ENCODE measurements at places on chromosomes 12 and 14.

DNA sequence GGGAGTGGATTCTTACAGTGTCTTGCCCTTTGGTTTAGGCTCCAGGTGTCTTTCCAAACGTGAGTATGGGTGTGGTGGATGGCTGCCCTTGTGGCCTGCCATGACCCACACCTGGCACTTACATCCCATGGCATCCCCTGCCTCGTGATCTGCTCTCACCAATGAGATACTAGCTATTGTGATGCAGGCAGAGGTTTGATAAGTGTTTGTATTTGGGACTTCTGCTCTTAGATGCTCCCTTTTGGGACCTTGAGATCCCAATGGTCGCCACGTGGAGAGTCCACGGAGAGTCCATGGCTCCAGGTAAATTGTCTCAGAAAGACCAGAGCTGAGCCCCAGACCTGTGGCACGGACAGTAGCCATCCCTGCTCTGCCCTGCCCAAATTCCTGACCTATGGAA is 62.5 kb downstream of the MDM2 start:
- no peak for DNase-seq

DNA sequence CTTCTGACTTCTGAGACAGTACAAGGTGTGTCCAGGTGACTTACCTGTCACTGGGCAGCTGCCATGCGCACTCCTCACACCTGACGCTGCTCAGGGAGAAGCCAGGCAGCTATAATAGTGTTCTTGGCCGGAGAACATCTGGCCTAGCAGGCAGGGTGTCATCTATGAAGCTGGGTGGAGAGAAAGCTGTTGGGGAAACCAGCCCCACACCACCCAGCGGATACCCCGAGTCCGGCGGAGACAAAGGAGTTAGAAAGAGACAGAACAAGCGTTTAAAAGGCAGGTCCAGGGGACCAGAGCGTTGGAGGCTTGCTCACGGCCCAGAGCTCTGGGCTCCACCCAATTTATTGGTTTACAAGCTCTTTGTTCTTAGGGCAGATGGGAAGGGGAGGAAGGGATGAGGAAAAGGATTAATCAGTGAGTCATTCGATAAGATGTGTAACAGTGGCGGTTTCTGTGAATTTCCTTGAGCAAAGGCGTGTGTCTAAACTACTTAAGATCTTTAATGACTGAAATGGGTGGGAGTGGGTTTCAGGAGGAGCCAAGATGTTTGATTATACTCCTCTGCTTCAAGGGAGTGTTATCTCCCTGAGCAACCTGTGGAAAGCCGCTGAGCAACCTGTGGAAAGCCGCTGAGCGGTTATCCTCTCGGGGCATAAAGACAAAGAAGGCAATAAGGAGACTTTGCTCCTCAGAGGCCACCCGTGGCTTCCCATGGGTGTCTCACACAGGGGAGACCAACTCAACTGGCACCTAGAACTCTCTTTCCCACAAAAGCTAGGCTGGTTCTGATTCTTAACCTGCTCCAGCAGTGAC is at the start of gene GALNT8:
Gene GALNT8 (plus strand): TSS at position 580 of the 816 bp plus-strand sequence. CDS start 278 bp downstream, outside the sequence.
- no peak for DNase-seq

GRCh38 chr14:104956290-104956890 is 21.8 kb downstream of the AHNAK2 start:
- DNase-seq, result no peak

- no peak for DNase-seq
Measured at GRCh38 chr12:94550964-94551363, 91.3 kb upstream of the CEP83 start.

- DNase-seq, result no peak
Measured at GRCh38 chr14:24281636-24282035, 10.2 kb upstream of the RABGGTA start.

GRCh38 chr12:106736051-106736957 is 38.2 kb upstream of the RIC8B start:
- DNase-seq, result peak; percentile 65

DNA sequence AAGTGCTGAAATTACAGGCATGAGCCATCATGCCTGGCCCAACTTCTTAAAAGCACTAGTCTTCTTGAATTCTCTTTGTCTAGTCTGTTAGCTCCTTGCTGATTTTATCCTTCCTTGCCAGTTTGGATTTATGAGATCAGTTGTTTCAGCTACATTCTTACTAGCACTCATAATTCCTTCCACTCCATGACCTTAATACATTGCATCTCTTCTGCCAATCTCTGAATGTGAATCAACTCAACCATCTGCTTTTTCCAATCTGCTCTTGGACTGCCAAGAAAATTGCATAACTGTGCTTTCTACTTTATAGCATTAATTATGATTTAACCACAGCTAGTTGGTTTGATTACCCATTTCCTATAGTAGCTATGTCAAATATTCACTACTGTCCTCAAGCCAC is 14.9 kb upstream of the HEATR5A start:
- no peak for DNase-seq

DNA sequence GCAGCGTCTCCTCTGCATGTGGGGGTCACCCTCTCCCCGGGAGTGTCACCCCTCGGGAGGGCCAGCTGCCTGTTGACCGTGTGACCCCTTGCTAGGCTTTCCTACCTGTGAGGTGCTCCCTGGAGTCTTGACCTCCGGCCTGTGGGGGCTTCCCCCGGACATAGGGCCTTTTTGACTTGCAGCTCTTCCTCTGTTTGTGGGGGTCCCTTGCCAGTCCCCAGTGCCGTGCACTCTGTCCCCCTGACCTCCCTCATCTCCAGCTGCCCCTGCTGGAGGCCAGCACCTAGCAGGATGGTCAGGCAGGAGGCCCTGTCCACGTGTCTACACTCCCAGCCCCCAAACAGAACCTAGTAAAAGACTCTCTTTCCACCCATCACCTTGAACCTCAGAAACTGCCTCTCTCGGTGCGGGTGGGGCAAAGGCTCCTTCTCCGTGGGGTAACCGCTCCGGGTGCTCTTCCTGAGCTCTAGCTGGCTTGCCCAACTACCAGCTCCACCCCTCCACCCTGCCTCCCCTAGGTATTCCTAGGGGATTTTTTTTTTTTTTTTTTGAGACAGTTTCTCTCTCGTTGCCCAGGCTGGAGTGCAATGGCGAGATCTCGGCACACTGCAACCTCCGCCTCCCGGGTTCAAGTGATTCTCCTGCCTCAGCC is 810 bp downstream of the AACS start:
- DNase-seq, result no peak

GRCh38 chr14:68561531-68562007 is 231.3 kb downstream of the ZFP36L1 start:
- no peak for DNase-seq

DNA sequence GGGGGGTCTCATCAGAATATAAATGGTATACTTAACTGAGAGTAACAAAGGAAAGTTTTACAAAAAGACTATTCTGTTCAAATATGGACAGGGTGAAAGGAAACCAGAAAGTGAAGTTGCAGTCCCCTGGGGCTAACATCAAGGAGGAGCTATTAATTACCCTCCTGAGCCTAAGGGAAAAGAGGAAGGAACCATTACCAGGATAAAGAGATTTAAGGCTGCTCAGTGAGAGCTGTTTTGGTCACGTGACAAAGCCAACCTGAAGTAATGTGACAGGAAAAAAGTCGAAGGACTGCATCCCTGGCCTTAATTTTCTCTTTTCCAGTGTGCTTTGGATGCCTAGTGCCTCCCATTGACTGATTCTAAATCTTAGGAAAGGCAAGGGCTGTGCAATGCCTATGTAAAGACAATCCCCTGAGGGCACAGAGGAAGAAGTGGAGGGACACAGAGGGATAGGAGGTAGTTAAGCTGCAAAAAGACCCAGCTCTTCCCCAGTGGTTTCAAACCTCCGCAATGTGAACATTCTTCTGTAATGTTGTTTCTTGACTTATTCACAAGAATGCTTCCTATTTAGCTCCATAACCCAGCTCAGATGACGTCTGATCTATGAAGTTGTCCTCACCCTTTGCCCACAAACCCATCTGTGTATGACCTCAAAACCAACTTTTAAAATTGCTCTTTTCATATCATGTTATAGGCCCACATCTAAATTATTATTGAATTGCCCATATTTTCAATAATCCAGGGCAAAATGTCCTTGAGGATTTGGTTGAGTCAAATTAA is 187.7 kb upstream of the DCN start:
- DNase-seq, result peak; percentile 10

DNA sequence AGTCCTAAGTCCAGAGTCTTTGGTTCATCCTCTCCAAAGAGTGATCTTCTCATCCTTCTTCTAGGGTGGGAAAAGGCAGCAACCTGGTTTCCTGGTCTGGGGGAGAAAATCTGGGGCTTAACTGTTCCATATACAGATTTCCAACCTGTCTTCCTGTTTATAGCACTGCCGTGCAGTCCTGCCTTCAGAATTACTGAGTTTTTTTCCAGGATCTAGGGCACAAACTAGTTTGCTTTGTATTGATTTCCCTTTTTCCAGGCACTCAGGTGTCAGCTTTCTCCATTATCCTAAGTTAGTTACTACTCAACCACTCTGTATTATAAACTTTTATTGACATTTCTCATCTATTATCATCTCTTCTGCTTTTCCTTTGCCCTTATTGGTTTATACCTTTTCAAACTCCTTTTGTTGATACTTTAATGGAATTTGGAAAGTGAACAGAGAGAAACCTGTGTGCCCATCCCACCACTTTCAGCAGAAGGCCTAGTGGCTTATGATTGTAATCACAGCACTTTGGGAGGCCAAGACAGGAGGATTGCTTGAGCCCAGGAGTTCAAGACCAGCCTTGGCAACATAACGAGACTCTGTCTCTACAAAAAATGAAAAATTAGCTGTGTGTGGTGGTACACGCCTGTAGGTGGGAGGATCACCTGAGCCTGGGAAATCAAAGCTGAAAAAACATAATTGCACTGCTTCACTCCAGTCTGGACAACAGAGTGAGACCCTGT is 4.1 kb upstream of the LYZ start:
- no peak for DNase-seq

DNA sequence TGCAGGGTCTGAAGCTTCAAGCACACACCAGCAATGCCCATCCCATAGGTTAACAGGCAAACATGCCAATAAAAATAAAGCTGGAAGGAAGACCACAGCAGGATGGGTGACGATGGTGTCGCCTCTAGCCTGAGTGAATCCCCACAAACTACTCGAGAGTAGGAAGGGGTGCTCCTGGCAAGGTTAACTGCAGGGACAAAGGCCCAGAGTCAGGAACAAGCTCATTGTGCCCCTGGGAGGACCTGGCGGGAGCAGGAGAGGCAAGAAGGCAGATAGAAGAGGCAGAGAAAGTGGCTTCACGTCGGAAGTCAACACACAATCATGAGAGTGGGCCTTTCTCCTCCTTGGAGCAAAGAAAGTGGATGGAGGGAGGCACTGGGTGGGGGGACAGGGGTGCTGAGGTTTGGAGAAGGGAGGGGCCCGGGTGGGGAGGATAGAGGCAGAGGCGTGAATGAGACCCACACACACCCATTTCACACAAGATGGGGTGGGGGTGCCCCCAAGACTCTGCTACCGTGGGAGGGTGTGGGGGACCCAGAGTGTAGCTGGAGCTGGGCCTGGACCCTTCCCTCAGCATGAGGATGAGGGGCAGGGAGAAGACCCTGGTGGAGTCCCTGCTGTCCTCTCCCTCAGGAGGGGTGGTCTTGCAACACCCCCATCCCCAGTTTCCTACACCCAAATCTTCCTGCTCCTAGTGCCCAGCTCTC is 43.1 kb downstream of the DIO3 start:
- no peak for DNase-seq

- DNase-seq, result no peak
Measured at GRCh38 chr12:21502164-21502496, 541 bp downstream of the GOLT1B start.

GRCh38 chr12:53530061-53530460 is 22.8 kb upstream of the NPFF start:
- DNase-seq, result no peak

- no peak for DNase-seq
Measured at GRCh38 chr12:61282790-61283575, 977.2 kb upstream of the USP15 start.

DNA sequence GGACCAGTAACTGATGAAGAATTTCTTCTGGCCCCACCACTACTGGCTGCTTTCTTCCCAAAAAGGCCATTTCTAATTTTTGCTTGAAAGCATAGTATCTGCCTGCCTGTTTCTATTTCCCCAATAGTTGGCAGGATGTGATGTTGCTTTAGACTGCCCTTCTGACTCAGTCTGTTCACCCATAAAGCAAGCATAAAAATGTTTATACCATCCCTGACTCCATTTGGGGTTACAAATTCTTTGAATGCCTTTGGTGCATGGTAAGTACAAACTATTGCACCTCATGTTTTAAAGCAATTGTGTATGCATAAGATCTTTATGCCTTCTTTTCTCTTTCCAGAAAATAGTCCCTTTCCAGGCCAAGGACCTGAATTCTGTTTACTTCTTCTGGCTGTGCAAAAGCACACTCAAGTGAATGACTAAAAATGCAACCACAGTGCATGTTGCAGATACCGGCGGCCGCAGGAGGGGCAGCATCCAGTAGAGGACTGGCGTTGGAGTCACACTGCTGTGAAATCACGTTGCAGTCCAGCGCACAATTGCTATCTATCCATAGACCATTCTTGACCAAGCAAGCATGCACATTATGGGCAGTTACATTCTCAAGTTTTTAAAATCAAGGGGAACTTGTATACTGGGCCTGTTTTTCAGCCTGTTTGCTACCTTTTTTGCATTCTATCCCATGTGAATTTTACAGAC is 82.4 kb downstream of the SLC5A8 start:
- DNase-seq, result no peak

GRCh38 chr14:96194657-96195431 is 9.8 kb upstream of the BDKRB2 start:
- DNase-seq, result no peak

DNA sequence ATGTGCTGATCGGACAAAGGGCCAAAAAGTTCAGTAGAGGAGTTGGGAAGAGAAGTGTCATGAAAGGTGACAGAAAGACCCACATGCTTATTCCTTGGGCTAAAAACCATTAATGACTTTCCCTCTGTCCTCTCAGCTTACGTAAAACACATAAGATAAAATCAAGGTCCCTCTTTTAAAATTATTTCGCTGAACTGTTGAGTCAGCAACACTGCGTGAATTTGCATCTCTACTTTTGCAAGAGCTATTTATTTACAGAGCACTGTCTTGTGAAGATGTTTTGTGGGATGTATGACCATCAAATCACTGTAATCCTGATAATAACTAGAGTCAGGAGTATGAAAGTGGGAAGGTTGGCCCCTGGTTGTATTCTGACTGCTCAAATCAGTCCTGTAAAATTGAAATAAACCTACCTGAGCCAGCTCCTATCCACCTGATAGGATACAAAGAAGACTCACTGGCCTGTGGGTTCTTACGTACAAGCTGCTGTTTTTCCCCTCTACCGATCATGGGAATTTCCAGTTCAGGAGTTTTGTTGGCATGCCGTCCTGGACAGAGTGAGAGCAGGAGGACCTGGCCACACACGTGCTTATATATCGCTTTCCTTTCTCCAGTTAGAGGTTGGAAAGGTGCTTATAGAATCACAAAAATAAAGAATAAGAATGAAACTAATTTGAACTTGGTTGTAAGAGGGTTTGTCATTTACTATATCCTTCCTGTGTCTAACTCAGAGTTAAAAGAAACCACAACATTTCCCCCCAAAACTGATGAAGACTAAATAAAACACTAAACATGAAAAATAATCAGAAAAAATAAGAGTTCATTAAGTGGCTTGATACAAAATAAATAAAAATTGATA is 42.9 kb downstream of the IFNG-AS1 start:
- DNase-seq, result no peak

GRCh38 chr12:84919271-84919670 is 6.7 kb upstream of the SLC6A15 start:
- DNase-seq, result no peak

GRCh38 chr14:106058342-106058741 is 532.0 kb downstream of the TMEM121 start:
- no peak for DNase-seq

GRCh38 chr12:82857911-82858533 is 171.3 kb downstream of the TMTC2 start:
- DNase-seq, result no peak

- no peak for DNase-seq
Measured at GRCh38 chr14:86824167-86824566, 1168.8 kb downstream of the GALC start.

All from natural killer cell (primary cell).